Naive thymus-derived CD8-positive, alpha-beta T cell (primary cell): ENCODE measurements at places on chromosomes 2 and 18. TPM values are rescaled to one million over a fixed set of nuclear protein-coding genes. Genes with fewer than 3 reads are reported as not detected.

CD8B2 gene
- 13.1 TPM for total RNA-seq

SULT1C4 gene
- not detected for total RNA-seq

SLC25A52 gene
- not detected for total RNA-seq

BCL2 gene
- 33.1 TPM for total RNA-seq

CTLA4 gene
- 1.8 TPM for total RNA-seq

TWIST2 gene
- not detected for total RNA-seq

CNTNAP5 gene
- not detected for total RNA-seq

ANKRD29 gene
- not detected for total RNA-seq

DCDC2C gene
- total RNA-seq: not detected

MTIF2 gene
- total RNA-seq: 44.2 TPM

NYAP2 gene
- total RNA-seq: not detected
